ENCODE measurements at places on chromosomes 6 and 20. TPM values are rescaled to one million over a fixed set of nuclear protein-coding genes. Genes with fewer than 3 reads are reported as not detected.

DNA sequence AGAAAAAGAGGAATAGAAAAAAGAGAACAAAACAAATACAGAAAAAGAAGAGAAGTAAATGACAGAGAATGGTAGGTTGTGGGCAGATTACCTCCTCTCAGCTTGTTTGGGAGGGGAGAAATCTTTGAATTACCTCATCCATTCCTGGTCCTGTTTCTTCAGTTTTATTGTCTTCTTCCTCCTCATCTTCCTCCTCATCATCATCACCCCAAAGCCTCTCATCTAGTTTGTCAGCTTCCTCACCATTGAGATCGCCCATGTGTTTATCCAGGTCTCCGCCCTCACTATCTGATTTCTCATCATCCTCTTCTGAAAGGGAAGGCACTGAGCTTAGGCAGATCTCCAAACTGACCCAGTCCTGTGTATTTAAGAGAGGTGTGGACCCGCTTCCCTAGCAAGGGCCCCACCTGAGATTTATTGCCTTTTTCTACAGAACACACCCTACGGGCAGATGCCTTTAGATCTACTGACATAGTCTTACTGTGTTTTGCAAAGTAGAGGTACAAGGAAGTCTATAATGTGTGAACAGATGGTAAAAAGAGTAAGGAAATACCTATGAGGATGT, 24.2 kb upstream of the LYRM2 start:
- no peak for DNase-seq

- DNase-seq = peak; percentile 98
These were observed at the start of gene FAM8A1 for GRCh38 chr6:17599877-17600526. Gene FAM8A1 (plus strand): TSS chr6:17600302. CDS start chr6:17600410, 108 bp downstream.

The MDN1 gene
- 14.8 TPM for polyA plus RNA-seq

GRCh38 chr6:4170297-4170696, 34.9 kb upstream of the ECI2 start:
- DNase-seq = no peak

- DNase-seq = no peak
These were observed at the start of gene FILIP1 for GRCh38 chr6:75493400-75494064. Gene FILIP1 (minus strand): TSS chr6:75493800. CDS start chr6:75414972, 78,828 bp downstream.

DNA sequence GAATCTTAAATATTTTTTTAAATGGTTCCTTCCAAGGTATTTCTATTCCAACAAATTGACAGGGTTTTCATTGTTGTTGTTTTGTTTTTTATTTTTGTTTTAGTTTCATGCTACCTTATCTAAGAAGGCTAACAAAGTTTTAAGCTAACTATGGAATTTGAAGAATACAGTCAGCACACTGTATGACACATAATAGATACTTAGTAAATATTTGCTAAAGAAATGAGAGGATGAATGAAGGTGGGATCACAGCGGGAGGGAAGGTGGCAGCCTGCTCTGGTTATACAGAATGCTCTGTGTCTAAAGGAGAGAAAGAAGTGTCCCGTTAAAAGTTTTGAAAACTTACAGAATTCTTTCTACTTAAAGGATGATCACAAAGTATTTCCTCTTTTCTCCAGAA, 43.7 kb upstream of the DST start:
- DNase-seq = no peak

GRCh38 chr6:117304446-117304845, 39.1 kb downstream of the VGLL2 start:
- DNase-seq = no peak

DNA sequence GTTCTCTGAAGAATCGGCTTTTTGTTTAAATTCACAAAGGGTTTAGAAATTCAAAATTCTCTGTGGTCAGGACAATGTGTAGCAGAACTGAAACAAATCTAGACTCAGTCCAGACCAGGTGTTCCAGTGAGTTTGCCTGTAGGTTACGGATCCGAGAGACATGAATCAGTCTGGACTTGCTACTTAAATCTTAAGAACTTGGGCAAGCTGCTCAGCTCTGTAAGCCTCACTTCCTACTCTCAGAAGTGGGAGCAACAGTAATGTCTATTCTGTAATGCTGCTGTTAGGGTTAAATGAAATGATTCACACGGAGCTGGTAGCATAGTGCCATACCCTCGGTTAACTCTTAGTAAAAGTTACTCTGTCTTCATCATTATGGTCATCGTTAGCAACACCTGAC, 37.7 kb downstream of the HECA start:
- DNase-seq = no peak

The CCN6 gene
- not detected for polyA plus RNA-seq

GRCh38 chr20:9496155-9496554, 18.2 kb upstream of the LAMP5 start:
- no peak for DNase-seq

DNA sequence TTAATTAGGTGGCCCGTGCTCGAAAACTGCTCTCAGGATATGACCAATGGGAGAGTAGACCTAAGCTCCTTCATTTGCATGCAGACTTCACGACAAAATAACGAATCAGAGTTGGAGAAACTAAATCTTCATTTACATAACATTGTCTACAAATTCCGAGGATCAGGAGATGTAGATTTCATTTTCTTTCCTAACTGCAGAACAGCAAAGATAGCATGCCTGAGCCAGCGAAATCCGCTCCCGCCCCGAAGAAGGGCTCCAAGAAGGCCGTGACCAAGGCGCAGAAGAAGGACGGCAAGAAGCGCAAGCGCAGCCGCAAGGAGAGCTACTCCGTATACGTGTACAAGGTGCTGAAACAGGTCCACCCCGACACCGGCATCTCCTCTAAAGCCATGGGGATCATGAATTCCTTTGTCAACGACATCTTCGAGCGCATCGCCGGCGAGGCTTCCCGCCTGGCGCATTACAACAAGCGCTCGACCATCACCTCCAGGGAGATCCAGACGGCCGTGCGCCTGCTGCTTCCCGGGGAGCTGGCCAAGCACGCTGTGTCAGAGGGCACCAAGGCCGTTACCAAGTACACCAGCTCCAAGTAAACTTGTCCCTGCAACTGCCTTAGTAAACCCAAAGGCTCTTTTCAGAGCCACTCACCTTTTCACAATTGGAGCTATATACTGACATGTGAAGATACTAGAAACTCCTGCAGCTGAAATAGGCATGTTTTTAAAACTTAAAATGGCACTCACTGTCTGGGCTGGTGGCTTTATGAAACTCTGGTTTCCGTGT, 96.5 kb downstream of the HFE start:
- peak; percentile 77 for DNase-seq

DNA sequence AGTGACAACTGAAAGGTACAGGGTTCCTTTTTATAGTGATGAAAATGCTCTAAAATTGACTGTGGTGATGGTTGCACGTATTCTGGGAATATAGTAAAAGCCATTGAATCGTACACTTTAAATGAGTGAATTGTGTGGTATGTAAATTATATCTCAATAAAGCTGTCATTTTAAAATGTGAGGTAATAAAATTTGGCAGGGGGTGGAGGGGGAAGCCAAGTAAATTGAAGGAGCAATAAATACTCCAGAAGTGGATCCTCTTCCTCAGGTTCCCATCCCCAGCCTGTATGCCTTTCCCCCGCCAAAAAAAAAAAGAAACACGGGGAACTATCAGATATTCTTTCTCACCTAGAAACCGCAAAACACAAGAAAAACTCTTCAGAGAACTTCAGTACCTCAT, 161.4 kb downstream of the MTFR2 start:
- no peak for DNase-seq

The GGTLC1 gene
- not detected for polyA plus RNA-seq

- no peak for DNase-seq
These were observed 270.5 kb downstream of the NRN1 start for GRCh38 chr6:5736016-5736738.

DNA sequence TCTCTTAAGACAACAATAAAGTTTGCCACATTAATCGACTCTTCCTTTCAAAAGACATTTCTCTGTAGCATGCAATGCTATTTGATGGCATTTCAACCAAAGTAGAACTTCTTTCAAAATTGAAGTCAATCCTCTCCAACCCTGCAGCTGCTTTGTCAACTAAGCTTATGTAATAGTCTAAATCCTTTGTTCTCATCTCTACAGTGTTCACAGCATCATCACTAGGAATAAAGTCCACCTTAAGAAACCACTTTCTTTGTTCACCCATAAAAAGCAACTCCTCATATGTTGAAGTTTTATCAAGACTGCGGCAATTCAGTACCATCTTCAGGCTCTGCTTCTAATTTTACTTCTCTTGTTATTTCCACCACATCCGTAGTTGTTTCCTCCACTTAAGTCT, 11.5 kb upstream of the BLOC1S5 start:
- DNase-seq = no peak

GRCh38 chr6:156389296-156389695, 387.9 kb upstream of the ARID1B start:
- no peak for DNase-seq

DNA sequence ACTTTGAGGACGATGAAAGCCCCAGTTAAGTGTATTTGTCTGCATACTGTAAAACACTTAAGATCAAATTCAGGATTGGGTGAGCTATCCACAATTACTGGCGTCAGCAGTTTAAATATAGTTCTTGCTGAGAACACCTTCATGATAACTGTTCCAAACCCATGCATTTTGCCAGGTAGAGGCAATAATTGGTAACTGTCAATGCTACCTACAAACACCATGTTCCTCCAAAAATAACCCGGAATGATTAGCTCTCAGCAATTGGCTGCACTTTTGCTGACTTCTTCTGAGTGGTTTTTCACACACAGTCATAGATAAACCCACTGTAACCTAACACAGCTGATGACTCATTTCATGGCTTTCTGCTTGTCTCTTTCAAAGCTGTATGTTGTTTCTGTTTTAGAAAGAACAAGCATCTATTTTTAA, 1358.6 kb upstream of the GJE1 start:
- DNase-seq = no peak

Measured in aorta (tissue), 5 donors.